ENCODE measurements at places on chromosomes 12 and 14.

GRCh38 chr12:16218234-16218633 lies 59.3 kb downstream of the SLC15A5 start:
- DNase-seq = no peak

DNA sequence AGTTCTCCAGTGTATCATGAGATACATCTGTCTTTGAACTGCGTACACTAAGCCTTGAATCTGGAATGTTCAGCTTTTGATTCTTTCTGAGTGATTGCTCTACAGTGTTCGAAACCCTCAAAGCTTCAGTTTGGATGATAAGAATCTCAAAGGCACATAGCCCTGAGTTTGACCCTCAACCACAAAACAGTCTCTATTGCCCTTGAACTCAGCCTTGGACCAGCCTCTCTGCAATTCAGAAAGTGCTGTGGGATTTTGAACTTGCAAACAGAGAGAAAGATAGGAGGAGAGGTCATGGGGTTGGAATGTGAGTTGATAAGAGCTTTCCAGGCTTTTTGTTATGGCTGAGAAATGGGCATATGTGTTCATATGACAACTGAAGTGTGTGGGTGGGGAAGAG lies 100.3 kb downstream of the MYRFL start:
- peak; percentile 58 for DNase-seq

- peak; percentile 79 for DNase-seq
Measured at GRCh38 chr12:24230061-24230701, 280.7 kb upstream of the SOX5 start.

GRCh38 chr12:18427520-18427919 lies 166.2 kb downstream of the PIK3C2G start:
- DNase-seq = no peak

DNA sequence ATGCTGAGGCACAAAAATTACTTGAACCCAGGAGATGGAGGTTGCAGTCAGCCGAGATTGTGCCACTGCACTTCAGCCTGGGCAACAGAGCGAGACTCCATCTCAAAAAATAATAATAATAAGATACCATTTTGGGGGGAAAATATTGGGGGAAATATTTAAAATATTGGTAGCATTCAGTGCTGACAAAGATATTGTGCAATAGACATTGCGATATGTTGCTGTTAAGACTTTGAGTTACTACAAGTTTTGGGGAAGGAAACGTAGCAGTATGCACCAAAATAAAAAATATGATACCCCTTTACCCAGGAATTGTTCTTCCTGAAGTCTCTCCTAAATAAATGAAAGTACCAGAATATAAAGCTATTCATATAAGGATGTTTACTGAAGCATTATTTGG lies 37.7 kb upstream of the MYBPC1 start:
- no peak for DNase-seq

DNA sequence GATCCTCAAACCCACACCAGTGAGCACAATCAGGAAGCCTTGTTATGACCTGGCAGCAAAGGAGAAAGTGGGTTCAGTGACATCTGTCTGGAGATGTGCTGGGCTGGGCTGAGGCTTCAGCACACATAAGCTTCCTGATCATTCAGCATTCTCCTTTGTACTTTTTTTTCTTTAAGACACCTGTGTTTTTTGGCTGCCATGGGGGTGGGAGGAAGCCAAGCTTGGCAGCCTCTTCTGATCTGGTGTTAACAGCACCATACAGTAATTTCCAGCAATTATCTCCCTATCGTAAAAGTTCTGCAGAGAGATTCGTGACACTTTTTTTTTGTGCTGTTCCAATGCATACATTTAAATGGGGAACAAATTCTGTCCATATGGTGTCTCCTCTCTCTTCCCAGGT lies 38.9 kb upstream of the RASSF3 start:
- DNase-seq = no peak

DNA sequence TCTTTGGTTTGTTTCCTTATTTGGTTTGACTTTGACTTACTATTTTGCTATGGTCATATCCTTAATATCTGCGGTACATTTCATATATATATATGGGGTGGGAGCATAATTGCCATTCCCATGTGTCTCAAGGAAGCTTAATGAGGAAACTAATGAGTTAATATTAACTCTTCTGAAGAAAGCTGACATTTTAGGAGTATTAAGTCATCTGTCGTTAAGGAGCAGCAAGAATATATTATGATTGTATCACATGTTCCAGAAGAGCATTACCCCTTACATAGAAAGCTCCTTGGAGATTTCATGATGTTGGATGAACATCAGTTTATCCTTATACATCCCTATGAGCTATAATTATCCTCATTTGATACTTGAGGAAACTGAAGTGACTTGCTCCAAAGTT lies 15.6 kb downstream of the DYRK2 start:
- no peak for DNase-seq

DNA sequence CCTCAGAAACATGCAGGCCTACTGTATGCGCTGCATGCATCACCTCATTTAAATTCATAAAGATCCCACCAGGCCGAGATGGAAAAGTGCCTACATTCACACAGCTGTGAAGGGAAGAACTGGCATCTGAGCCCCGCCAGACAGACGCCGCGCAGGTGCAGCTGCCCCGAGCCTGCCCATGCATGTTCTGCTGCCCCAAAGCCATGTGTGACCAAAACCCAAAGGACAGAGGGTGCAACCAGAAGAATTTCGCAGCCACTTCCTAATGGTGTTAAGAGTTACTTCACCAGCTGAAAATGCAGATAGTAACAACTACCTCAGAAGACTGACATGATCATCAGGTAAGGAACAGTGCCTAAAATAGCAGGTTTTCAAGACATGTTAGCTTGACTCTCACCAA lies 13.5 kb upstream of the KRT8 start:
- no peak for DNase-seq

GRCh38 chr14:93976477-93977057 lies at the start of gene ASB2:
Gene ASB2 (minus strand): TSS chr14:93976570. CDS start chr14:93964539, 12,031 bp downstream.
- DNase-seq = no peak

GRCh38 chr14:30227876-30228275 lies 300.2 kb upstream of the PRKD1 start:
- no peak for DNase-seq

DNA sequence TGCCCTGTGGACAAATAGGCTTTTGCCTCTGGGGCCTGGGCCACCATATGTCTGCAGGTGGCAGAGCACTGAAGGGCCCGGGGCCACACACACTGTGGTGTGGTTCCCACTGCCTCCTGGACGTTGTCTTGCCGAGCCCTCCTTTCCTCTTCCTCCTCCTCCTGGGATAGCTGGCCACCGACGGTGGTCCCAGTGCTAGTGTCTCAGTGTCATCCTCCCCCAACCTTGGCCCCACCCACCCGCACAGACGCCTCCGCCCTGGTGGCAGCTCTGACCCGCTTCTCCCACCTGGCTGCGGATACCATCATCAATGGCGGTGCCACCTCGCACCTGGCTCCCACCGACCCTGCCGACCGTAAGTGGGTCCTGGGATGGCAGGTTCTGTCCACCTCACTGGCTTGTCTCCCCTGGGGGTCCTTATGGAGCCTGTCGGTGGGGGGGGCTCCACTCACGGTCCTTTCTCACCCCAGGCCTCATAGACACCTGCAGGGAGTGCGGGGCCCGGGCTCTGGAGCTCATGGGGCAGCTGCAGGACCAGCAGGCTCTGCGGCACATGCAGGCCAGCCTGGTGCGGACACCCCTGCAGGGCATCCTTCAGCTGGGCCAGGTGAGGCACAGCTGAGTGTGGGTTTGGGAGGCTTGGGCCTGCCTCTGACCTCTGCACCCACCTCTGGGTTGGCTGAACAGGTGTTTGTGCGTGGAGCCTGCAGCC lies 23.5 kb downstream of the HIP1R start:
- DNase-seq = peak; percentile 59

DNA sequence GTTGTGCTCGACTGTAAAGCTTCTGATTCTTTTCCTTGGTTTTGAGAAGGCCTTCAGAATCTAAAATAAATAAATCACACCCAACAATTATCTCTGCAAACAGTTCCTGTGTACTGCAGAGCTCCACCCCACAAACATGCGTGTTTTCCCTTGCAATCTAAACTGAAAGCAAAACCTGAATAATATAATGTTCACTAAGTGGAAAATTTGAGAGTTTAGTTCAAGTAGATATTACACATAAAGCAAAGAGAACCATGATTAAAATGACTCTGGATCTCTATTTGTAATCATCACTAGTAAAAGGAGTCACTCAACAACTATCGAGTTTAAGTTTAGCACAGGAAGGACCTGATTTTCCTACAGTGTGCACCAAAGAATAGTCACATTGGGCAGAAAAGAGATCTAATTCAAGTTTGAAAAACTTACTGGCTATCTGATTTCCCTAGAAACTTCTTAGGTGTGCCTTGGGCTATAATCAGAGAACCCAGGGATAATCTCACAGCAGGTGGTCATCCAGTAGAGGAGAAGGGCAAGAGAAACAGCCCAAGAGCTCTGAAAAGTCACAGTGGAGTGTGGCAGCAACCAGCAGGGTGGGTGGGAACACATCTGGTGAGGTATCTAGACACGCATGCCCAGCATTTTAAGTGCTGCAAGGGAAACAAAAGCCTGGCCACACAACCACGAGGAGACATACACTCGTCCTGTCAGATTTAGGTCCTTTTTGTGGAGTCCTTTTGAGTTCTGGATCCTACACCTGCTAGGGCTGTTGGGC lies 25.4 kb downstream of the ATG14 start:
- DNase-seq = no peak

DNA sequence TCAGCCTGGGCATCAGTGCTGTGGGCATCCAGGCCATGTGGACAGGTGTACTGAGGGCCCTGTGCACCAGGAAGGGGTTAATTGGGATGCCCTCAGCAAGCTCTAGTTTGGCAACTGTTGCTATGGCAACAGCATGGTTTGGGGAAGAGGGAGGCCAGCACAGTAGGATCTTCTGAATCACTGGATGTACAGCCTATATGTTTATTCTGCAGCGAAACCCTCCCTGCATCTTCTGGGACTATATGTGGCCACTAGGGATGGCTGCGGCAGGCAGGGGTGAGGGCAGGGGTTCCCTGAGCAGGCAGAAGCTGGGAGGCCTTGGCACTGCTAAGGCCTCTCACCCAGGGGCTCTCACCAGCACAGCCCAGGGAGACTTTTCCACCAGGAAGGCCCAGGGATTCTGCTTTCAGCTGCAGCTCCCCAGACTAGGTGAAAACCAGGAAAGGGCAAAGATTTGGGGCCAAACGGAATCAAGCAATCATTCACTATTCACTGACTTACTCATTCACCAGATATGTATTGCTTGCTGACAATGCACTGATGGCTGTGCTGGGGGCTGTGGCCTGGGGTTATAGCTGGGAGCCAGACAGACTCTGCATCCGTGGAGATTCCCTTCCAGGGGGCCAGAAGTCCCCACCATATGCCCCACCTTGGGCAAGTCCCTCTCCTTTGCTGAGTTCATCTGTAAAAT lies 42.8 kb downstream of the IRF2BPL start:
- peak; percentile 74 for DNase-seq

GRCh38 chr12:34348836-34349672 lies 326.8 kb downstream of the ALG10 start:
- no peak for DNase-seq

- no peak for DNase-seq
Measured at GRCh38 chr12:93167331-93167730, 210.4 kb upstream of the NUDT4 start.

GRCh38 chr12:58980768-58981167 lies 60.5 kb upstream of the LRIG3 start:
- DNase-seq = no peak

GRCh38 chr14:106268013-106268727 lies 741.8 kb downstream of the TMEM121 start:
- DNase-seq = no peak

GRCh38 chr12:107328442-107329133 lies 235.2 kb upstream of the CRY1 start:
- peak; percentile 87 for DNase-seq

DNA sequence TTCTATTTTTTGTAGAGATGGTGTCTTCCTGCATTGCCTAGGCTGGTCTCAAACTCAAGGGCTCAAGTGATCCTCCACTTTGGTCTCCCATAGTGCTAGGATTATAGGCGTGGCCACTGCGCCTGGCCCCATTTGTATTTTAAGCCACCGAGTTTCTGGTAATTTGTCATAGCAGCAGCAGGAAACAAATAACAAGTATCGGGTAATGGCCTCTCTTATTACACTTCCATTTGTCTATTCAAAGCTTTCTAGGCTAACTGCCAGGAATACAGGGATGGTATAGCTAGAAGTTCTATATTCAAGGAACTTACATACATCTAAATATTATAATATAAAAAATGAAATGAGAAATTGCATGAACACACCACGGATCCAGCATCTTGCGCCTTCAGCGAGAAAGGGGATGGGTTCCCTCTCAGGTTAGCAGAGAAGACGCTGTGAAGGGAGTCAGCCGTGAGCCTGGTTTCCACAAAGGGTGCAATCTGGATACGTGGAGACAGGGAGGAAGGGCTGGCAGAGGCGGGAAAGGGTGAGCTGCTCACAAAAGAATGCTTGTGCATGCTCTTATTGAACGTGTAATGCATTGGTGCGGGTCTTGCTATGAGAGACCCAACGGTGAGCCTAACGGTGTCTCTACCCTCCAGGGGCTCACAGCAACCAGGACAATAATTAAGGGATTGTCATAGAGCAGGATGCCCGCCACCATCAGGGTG lies 9.5 kb downstream of the BDKRB1 start:
- DNase-seq = peak; percentile 43

DNA sequence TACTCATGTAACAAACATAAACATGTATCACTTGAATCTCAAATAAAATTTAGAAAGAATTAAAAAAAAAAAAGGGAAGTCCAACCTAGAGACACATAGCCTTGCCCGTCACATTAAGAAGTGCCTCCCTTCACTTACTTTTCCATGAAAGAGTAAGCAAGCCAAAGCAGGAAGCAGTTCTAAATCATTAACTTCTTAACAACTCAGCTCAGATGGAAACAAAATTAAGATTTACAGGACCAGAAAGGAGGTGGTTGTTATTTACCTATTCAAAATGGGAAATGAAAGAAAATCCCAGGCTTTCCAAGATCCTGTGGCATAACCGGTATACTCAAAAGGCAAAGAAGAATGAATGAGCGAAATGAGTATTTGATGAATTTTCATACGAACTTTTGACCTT lies 258.6 kb upstream of the DCN start:
- no peak for DNase-seq
